ENCODE measurements at places on chromosomes 6 and 20. TPM values are rescaled to one million over a fixed set of nuclear protein-coding genes. Genes with fewer than 3 reads are reported as not detected.
A peak's percentile ranks its signal among the peaks of the same experiment; 100 is the strongest.

Gene ZSCAN31
- total RNA-seq: 4.7 TPM

Gene PLCB1
- 16.2 TPM for total RNA-seq

Gene TLDC2
- 0.34 TPM for total RNA-seq

Gene ADISSP
- total RNA-seq: 20.2 TPM

Gene ZMYND8
- total RNA-seq: 102 TPM

GRCh38 chr20:50321797-50322480, 131.3 kb downstream of the CEBPB start:
- DNase-seq: no peak
- H3K4me3 ChIP-seq: no peak overlapping the region
- peaks cover 5% of the 10 kb centered on the region for H3K4me1 ChIP-seq

DNA sequence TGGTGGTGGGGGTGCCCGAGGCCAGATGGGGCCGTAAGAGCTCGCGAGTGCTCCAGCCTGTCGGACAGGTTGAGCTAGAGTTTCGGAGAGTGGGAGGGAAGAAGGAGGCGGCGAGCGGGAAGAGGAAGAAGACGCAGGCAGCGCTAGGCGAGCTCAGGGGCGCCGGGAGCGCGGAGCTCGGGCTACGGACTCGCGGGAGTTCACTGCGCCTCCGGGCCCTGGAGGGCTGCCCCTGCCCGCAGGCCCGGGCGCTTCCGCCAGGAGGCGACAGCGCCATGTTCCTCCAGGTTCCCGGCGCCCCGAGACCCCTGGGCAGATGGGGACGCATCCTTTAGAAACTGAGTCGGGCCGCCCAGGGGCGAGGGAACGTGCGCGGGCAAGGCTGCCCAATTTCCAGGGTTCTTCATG, 984 bp downstream of the TFAP2C start:
- peaks cover 82% of the 10 kb centered on the region for H3K27me3 ChIP-seq
- peaks cover 5% of the 10 kb centered on the region for H3K4me1 ChIP-seq
- no peaks in the 10 kb centered on the region for H3K36me3 ChIP-seq

DNA sequence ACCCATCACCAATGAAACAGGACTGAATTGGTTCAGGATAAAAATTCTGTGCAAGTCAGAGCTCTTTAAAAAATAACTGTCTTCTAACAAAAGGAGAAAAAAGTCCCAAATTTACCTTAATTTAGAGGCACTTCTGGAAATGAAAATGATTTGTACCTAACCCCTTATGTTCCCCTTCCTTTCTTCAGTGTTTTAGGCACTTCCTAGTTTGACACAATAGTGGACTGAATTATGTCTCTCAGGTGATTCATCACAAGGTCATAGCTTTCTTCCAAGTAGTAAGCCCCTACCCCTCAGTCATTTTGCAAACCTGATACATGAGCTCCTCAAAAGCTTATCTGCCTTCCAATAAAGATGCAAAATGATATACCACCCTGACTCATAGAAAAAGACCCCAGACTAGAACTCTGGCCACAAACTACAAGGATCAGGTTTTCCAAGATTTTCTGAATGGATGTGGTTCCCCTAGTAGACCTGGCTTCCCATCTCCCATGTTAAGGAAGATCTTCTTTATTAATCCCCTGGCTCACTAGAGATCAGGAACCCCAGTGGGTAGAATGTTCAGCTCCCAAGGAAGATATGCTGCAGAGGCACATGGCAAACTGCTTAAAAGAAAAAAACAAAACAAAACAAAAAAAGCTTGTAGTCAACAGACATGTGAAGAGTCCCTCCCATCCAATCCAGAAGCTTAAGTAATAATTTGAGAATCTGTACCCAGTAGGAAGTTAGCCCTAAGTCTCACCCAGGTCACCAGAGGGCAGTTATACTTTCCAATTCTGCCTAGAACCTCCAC, 3.6 kb downstream of the PPP1R10 start:
- H3K36me3 ChIP-seq: peaks cover 35% of the 10 kb centered on the region
- H3K4me1 ChIP-seq: peaks cover 33% of the 10 kb centered on the region
- peak overlapping the region; percentile 65 for H3K27ac ChIP-seq
- no peak for DNase-seq
- peak overlapping the region; percentile 100 for H3K4me3 ChIP-seq
- H3K27me3 ChIP-seq: no peaks in the 10 kb centered on the region

- no peaks in the 10 kb centered on the region for H3K4me1 ChIP-seq
- no peak overlapping the region for H3K4me3 ChIP-seq
- H3K36me3 ChIP-seq: peaks cover 21% of the 10 kb centered on the region
- no peaks in the 10 kb centered on the region for H3K27me3 ChIP-seq
- no peak for DNase-seq
Measured at GRCh38 chr6:37459981-37460800, 27.2 kb downstream of the CMTR1 start.

DNA sequence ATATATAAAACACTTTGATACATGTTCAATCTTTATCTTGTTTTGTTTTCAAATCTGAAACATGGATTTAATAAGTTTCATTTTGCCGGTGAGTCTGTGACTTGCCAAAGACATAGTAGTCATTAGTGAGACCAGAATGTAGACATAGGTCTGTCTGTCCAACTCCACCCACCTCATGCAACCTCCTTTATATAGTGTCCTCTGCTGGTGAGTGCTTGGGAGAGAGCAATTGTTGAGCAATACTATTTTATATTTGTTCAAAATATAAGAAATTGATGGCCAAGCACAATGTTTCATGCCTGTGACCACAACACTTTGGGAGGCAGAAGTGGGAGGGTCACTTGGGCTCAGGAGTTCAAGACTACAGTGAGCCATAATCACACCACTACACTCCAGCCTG, 10.8 kb upstream of the LY86 start:
- no peaks in the 10 kb centered on the region for H3K36me3 ChIP-seq
- peaks cover 6% of the 10 kb centered on the region for H3K27me3 ChIP-seq
- no peaks in the 10 kb centered on the region for H3K4me1 ChIP-seq
- no peak for DNase-seq

- H3K4me1 ChIP-seq: peaks cover 3% of the 10 kb centered on the region
- H3K27me3 ChIP-seq: no peaks in the 10 kb centered on the region
- H3K27ac ChIP-seq: no peak overlapping the region
- no peak overlapping the region for H3K4me3 ChIP-seq
- DNase-seq: no peak
Measured at GRCh38 chr6:85997206-85997605, 354.5 kb upstream of the SYNCRIP start.

- no peak for DNase-seq
- H3K27ac ChIP-seq: no peak overlapping the region
- no peaks in the 10 kb centered on the region for H3K27me3 ChIP-seq
- no peak overlapping the region for H3K4me3 ChIP-seq
- H3K4me1 ChIP-seq: peaks cover 11% of the 10 kb centered on the region
Measured at GRCh38 chr20:14732343-14732742, 394.9 kb upstream of the FLRT3 start.

GRCh38 chr6:116190550-116190949, 63.3 kb downstream of the TSPYL4 start:
- no peak for DNase-seq
- H3K4me1 ChIP-seq: no peaks in the 10 kb centered on the region
- peaks cover 7% of the 10 kb centered on the region for H3K36me3 ChIP-seq

DNA sequence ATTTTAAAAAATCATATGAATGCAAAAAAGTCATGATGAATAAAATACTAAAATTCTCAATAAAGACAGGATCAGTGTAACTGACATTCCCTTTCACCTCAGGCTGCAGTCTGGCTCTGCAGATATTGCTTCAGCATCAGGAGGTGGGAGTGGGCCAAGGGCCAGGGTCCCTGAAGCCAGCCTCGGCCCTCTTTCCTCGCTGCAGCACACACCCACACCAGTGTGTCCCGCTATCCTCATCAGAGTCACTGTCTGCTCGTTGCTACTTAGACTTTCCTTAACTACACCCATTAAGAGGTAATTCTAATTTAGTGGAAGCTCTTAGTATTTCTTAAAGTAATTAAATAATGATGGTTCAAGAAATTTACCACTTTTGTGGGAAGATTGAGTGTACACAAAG, 298.2 kb downstream of the UBE3D start:
- H3K27ac ChIP-seq: no peak overlapping the region
- no peaks in the 10 kb centered on the region for H3K27me3 ChIP-seq
- no peak for DNase-seq
- no peaks in the 10 kb centered on the region for H3K4me1 ChIP-seq
- H3K36me3 ChIP-seq: no peaks in the 10 kb centered on the region

Data from progenitor cell of endocrine pancreas (in vitro differentiated cells).